ENCODE measurements at places on chromosomes 16 and 17.

DNA sequence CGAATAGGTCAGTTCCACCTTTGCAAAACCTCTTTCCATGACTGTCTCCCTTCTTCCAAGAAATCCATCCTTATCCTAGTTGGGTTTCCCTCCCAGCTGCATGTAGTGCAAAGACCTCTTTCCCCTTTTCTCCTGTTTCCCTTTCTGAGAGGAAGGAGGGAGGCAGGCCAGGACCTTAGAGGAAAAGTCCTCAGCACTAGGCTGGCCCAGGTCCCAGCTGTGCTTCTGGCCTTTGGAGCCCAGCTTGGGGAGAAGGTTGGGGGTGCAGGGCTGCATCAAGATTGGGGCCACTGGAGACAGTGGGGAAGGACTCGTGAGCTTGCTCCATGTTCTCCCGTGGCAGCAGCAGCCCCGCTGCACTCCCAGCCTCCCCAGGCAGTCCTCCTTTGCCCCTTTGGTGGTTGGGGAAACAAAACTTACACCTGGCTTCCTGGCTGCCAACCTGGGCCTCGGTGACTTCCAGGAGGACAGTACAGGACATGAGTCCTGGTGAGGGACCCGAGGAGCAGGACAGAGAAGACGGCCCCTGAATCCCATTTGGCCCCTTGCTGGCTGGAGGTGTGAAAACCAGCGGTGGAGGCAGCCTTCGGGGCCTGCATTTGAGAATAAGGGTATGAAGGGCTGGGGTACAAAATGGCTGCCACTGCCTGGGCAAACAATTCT, 481 bp downstream of the HEXIM2 start:
- DNase-seq = no peak

GRCh38 chr17:2034157-2034556, 4.2 kb downstream of the DPH1 start:
- no peak for DNase-seq

DNA sequence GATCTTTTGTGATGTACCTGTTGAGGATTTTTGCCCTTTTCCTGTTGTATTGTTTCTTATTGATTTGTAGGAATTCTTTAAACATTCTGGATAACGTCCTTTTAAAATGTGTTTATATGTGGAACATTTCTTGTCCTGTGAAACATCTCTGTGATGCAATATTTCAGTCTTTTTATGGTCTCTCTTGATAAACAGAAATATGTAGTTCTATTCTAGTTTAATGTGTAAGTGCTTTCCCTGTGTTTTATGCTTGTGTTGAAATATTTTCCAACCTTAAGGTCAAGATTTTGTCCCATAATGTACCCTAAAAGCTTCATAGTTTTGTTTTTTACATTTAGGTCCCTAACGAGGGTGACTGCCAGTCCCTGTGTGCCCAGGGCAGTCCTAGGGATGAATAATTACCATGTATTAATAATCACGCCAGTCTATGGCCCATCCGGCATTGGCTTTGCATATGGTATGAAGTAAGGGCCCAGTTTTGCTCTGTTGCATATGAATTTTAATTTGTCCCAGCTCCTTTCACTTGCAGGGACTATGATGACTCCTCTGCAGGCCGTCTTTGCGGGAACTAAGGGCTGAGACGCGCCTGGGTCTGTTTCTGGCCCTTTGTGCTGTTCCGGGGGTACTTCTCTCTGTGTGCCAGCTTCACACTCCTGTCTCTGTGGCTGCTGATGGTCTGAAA, 44.2 kb downstream of the RPTOR start:
- DNase-seq = no peak

- DNase-seq = no peak
Observed at GRCh38 chr17:60717814-60718213, 40.2 kb downstream of the BCAS3 start.

GRCh38 chr17:48330421-48330820, 99.6 kb downstream of the SKAP1 start:
- DNase-seq = no peak

DNA sequence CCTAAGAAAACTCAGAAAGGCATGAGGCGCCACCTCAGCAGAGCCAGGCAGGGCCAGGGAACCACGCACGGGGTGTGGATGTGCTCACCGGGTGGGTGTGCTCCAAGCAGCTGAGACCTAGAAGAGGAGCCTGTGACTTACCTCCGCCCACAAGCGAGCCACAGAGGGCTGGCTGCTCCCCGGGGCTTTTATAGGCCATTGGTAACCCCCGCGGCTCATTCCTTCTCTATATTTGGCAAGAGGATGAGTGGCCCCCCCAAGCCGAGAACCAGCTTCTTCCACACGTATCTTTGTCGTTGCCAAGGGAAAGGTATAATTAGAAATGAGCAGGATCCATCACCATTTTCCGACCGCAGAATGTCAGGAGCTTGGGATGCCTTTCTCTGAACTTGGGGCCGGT, at the start of gene MYH3:
MYH3 (minus strand) TSS at position 162 of the 400 bp plus-strand sequence. CDS start 2,245 bp downstream, outside the sequence.
- DNase-seq = no peak

GRCh38 chr16:28241924-28242323, 30.2 kb upstream of the XPO6 start:
- DNase-seq = no peak

DNA sequence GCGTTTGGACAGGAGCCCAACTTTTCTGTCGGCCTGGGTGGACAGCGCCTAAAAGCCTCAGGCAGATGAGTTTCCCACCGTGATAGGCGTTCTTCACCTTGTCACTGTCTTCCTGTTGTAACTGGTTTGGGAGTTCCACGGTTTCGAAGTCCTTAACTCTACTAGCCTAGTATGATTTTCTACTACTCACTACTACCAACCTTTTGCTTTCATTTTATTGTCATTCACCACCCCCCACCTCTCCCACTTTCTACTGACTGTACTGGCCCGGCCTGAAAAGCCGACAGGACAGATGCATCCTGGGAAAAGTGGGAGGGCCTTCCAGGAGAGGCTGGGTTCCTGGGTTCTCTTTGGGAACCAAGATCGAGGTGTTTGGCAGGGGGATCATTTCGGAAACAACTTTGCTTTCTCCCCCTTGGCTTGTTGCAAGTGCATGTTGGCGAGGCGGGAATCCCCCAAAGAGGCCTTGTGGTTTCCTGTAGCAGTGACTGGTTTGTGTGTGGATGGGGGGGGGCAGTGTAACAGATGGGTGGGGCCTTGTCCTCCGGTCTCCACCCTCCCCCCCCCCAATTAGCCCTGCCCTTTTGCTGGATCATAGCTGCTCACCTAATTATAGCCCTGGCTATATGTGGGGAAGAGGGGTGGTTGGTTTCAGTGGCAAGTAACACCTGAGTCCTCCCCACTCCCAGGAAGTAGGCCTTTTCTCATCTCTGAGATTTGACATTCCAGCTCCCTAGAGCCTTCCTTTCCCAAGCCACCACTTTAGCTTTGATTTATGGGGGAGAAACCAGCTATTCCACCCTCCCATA, 1.4 kb downstream of the EIF5A start:
- DNase-seq = peak; percentile 82

- no peak for DNase-seq
Observed at GRCh38 chr16:83781-84615, 6.0 kb downstream of the MPG start.

DNA sequence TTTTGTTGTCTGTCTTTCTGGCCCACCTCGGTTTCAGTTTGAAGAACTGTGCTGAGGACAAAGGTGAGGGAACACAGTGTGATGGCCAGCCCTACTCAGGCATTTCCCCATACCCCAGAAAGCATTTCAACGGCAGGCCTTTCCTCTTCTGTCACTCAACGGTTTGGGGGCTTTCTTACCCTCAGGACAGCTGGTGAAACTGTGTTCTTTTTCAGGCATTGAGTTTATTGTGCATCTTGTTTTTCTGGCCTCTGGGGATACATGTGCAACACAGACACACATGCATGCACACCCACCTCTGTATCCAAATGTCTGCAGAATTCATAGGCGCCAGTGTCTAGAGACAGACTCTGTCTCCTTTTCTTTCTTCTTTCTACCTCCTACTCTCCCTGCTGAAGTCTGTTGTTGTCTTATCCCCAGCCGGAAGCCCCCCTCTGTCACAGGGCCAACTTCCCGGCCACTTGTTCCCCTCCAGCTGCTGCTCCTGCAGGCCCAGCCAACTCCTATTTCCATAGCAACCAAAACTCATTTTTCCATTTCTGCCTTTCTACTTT, 17.0 kb downstream of the CHD9 start:
- DNase-seq = no peak

GRCh38 chr17:82979718-82980117, 99.7 kb upstream of the METRNL start:
- no peak for DNase-seq

DNA sequence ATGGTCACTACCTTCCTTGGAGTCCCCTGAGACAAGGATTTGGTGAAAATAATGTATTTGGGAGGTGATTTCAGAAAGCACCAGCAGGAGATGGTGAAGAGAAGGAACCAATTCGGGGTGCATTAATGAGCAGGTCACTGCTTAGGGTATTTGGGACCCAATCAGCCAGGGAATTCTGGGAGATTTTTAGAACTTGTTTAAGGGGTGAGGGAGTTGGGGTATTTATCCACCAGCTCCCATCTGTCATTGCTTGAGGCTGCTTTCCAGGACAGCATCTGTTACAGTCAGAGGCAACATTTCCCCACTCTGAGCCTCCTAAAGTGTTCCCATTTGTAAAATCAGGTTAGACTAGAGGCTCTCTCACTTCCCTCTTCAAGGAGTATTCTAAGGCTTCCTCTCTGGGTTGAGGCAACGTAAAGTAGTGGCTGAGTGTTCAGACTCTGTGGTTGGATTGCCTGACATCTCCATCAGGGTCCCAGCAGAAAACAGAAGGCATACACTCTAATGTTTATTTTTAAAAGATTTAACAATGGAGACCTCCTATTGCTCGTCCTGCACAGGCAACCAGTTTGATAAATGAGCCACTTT, 60.9 kb downstream of the CLEC19A start:
- DNase-seq = no peak

GRCh38 chr16:71723537-71724319, 773 bp downstream of the PHLPP2 start:
- peak; percentile 78 for DNase-seq

GRCh38 chr16:49904348-49905062, 48.6 kb upstream of the ZNF423 start:
- DNase-seq = no peak

DNA sequence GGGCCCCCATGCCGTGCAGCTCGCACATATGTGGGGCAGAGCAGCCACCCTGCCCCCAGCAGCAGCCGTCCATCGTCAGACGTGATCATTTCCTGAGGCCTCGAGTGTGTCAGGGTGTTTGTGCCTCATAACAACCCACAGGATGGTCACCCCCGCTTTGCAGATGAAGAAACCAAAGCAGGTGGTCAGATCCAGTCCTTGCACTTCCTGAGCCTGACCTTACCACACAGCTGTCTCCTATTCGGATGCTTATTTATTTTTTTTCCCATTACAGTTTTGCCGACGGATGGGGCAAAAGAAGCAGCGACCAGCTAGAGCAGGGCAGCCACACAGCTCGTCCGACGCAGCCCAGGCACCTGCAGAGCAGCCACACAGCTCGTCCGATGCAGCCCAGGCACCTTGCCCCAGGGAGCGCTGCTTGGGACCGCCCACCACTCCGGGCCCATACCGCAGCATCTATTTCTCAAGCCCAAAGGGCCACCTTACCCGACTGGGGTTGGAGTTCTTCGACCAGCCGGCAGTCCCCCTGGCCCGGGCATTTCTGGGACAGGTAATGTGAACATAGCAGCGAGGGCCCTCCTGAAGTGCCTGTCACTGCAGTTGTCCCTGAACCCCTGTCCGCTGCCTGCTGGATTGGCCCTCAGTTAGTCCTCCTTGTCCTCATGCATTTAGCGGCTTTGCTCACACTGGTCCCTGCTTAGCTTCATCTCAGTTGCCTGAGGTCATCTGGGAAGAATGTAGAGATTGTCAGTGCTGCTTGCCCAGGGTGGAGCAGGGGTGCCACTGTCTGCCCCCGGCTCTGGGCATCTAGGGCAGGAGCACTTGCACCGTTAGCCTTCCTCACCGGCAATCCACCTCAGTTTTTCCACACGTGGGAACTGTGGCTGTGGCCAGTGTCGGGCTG, 1.4 kb downstream of the MPG start:
- DNase-seq = no peak

GRCh38 chr16:1126044-1126443, 26.9 kb upstream of the CACNA1H start:
- no peak for DNase-seq

DNA sequence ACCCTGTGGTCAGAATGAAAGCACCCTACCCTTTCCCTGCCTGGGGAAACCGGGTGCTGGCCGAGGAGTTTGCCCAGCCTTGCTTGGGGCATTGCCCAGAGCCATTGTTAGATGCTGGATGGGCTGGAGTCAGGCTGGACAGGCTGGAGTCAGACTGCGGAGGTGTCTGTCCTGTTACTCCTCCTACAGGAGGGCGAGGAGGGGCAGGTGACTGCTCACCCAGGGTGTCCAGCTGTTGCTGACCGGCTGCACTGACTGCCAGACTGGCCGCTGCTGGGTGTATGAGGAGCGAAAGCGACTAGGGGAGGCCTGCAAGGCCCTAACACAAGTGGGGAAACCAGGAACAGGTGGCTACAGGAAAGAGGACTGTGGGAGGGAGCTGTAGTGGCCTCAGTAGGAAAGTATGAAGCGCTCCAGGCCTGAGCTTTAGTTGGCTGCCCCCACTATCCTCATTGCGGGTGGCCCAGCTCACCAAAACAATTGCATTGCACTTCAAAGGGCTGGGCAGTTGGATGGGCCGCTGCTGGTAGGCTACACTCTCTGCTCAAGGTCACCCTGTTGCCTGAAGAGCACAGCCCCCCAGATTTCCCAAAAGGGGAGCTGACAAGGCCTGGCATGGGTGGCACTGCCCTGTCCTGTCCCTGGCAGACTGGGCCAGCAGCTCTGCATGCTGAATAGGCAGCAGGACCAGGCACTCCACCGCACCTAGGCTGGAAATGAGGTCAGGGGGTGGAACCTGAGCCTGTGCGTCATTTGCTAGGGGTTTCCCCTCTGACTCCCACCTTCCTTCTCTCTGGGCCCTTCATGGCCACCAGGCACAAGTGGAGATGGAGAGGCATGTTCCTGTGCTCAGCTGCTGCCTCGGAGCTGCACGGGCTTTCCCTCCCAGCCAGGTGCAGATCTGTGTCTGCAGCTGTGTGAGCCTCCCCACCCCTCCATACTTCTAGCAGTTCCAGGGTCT, 18.4 kb downstream of the LDHD start:
- DNase-seq = peak; percentile 80

DNA sequence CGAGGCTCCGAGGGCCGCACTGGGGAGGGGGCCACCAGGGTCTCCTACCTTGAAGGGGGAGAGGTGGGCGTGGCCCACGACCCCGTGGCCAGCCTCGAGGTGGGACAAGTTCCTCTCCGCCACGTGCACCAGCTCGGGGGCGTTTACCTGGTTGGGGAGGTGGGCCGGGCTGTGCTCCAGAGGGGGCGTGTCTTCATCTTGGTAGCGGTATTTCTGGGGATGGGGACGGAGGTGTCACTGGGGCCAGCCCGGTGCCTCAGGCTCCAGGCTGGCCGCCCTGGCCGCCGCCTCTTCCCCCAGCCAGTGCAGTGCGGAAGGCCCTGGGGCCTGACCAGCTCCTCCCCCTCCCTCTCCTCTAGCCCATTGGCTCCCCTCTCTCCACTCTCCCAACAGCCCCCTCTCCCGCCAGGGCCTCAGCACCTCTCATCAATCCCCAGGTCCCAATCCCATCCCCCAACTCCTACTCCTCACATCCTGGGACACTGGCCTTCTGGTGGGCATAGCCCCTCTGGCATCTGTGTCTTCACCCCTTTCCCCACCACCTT, 11.5 kb downstream of the DLG4 start:
- no peak for DNase-seq
